ENCODE measurements at places on chromosomes 3 and 15.

DNA sequence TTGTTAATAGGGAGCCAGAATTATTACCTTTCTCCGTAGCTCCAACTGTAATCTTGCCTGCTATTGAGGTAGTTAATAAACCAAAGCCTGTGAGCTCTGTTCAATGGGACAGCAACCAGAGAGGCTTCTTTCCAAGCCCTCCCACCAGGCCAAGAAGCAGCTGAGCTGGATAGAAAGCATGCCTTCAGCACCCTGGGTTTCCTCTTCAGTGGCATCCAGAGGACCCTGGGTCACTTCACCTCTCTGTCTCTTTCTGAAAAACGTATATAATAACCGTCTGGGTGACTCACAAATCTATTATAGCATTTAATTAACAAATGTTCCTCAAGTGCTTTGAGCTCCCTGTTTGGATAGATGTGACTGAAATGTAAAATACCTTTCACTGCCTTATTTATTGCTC is 420.0 kb downstream of the LPP start:
- DNase-seq, result no peak

DNA sequence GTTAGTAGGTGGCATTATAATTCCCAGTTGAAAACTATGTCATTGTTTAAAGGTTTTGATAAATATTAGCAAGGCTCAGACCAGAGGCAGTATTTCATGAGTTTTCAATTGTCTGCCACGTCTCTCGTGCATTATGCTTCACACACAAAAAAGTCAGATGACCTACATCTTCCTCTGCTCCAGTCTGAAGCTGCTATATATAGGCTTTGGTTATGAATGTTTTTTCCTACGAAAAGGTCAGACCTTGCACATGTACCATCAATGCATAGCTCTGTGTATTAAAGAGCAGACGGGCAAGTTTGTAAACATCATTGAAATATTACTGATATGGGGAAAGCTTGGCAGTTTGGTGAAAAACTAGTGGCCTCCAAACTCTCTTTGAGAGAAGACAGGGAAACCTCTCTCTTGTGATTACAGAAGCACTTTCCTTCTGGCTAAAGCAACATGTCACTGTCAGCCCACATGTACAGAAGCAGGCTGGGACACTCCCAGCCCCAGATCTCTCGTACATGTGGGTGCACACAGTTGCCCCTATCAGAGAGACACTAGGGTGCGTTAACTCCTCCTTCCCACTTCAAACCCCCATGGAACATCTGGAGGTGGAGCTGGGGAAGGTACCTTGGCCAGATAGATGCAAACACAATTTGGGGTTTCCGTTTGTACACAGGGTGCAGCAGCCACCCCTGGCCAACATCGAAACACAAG is 184.0 kb upstream of the BCL6 start:
- DNase-seq, result peak; percentile 31

DNA sequence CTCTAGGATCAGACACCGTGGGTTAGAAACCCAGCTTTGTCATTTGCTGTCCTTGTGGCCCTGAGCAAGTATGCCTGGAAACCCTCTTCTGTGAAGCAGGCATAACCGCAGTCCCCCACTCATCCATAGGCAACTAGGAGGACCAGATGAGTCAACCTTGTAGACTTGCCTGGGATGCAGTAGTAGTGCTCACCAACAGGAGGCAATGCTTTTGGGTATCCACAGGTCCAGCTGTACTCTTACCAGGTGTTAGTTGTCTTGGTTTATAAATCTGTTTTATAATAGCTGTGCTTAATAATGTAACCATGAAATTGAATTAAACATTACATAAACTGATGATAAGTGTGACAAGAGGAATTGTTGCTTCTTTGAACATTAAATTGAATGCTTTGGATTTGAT is 389.3 kb downstream of the IL20RB start:
- no peak for DNase-seq

- DNase-seq, result no peak
Measured at GRCh38 chr15:27535445-27536129, 563.5 kb downstream of the OCA2 start.

DNA sequence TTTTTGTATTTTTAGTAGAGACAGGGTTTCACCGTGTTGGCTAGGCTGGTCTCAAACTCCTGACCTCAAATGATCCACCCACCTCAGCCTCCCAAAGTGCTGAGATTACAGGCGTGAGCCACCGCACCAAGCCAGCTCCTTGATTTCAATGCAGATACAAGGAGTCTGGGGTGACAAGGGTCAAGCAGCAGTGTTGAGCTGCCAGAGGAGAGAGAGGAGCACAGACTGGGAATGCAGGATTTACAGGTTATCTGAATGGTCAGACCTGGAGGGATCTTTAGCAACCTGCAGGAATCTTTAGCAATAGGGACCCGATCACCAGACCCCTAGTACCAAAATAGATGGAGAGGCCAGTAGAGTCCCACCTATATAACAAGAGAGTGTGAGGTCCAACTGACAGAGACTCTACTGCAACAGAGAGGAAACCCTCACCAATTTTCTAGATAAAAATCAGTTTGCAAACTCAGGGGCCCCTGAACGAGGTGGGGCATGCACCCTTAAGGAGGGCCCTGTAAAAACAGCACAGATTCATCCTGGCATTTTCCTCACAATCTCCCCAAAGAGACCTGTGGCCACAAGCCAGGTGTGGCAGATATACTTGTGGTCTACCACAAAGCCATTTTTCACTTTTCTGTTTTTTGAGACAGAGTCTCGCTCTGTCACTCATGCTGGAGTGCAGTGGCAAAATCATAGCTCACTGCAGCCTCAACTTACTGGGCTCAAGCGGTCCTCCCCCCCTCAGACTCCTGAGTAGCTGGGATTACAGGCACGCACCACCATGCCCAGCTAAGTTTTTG is 10.7 kb upstream of the SHISA5 start:
- DNase-seq, result peak; percentile 28
